ENCODE measurements at places on chromosomes 5 and 9. TPM values are rescaled to one million over a fixed set of nuclear protein-coding genes. Genes with fewer than 3 reads are reported as not detected.

GRCh38 chr5:167661605-167662004 lies 629.8 kb upstream of the WWC1 start:
- no peaks in the 10 kb centered on the region for H3K27me3 ChIP-seq
- H3K4me3 ChIP-seq, result no peak overlapping the region
- H3K36me3 ChIP-seq, result no peaks in the 10 kb centered on the region
- no peaks in the 10 kb centered on the region for H3K4me1 ChIP-seq
- no peak overlapping the region for H3K27ac ChIP-seq
- no peak for DNase-seq

Gene DRD1
- not detected for total RNA-seq

GRCh38 chr5:91006713-91007112 lies 376.4 kb downstream of the ARRDC3 start:
- H3K27ac ChIP-seq, result no peak overlapping the region
- no peak for DNase-seq
- no peaks in the 10 kb centered on the region for H3K27me3 ChIP-seq
- no peak overlapping the region for H3K4me3 ChIP-seq

DNA sequence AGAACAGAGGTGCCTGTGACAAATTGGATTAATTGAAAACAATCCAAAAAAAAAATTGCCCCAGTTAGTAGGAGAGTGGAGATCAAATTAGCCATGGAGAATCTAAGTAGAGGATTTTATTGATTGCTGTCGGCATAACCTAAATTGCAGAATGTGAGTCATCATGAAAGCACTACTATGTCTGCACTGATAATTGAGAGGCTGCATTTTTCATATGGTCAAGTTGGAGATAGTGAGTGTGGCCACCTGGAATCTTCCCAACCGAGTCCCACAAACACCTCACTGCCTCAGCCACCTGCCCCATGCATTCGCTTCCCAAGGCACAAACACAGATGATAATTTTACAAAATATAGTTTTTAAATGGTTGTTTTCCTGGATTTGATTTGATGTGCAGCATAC lies 123.7 kb downstream of the NTRK2 start:
- no peak overlapping the region for H3K4me3 ChIP-seq
- H3K36me3 ChIP-seq, result no peaks in the 10 kb centered on the region
- no peak for DNase-seq
- no peaks in the 10 kb centered on the region for H3K4me1 ChIP-seq
- no peak overlapping the region for H3K27ac ChIP-seq

Gene GRM6
- total RNA-seq, result not detected

- no peak for DNase-seq
- H3K36me3 ChIP-seq, result no peaks in the 10 kb centered on the region
- H3K4me3 ChIP-seq, result no peak overlapping the region
Measured at GRCh38 chr5:54446379-54446732, 9.1 kb upstream of the HSPB3 start.

DNA sequence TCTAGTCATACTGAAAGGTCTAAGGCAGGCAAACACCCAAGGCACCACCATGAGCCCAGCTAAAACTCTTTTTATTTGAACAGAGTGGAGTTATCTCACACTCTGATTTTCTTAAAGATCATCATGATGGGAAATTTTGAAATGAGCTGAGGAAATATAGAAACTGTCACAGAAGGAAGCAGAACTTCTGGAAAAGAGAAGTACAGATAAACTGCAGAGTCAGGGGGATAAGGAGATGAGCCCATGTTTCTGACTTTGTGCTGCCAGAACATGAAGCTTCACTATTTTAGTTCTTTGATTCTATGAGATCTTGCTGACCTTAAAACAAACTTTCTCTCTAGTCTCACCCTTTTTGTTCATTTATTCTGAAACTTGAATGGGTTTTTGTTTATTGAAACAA lies 406.5 kb upstream of the EDIL3 start:
- no peaks in the 10 kb centered on the region for H3K36me3 ChIP-seq
- no peak for DNase-seq
- H3K27ac ChIP-seq, result no peak overlapping the region
- H3K27me3 ChIP-seq, result no peaks in the 10 kb centered on the region
- no peak overlapping the region for H3K4me3 ChIP-seq

Gene PKD2L2
- total RNA-seq, result not detected

- no peak overlapping the region for H3K4me3 ChIP-seq
- no peaks in the 10 kb centered on the region for H3K4me1 ChIP-seq
- no peak overlapping the region for H3K27ac ChIP-seq
- H3K36me3 ChIP-seq, result no peaks in the 10 kb centered on the region
- DNase-seq, result no peak
Measured at GRCh38 chr9:116767219-116767618, 80.1 kb downstream of the TRIM32 start.

- no peak overlapping the region for H3K27ac ChIP-seq
- no peaks in the 10 kb centered on the region for H3K4me1 ChIP-seq
- DNase-seq, result no peak
Measured at GRCh38 chr9:134591573-134591981, 50.0 kb upstream of the COL5A1 start.

Gene C5orf34
- total RNA-seq, result 5.3 TPM

DNA sequence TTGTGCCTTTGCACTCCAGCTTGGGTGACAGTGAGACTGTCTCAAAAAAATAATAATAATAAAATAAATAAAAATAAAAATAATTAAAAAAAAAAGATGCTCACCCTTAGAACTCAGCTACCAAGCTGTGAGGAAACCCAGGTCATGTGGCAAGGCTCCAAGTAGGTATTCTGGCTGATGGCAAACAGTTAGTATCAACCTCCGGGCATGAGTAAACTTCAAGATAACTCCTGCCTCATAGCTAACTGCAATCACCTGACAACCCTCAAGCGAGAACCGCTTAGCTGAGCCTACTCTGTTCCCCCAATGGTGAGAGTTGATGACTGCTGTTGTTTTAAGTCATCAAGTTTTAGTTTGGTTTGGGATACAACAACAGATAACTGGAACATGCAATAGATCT lies 6.1 kb upstream of the SLC44A1 start:
- H3K4me3 ChIP-seq, result no peak overlapping the region
- no peaks in the 10 kb centered on the region for H3K36me3 ChIP-seq
- H3K4me1 ChIP-seq, result peaks cover 9% of the 10 kb centered on the region
- peaks cover 43% of the 10 kb centered on the region for H3K27me3 ChIP-seq

GRCh38 chr5:111422245-111422644 lies 90.1 kb downstream of the STARD4 start:
- H3K27ac ChIP-seq, result no peak overlapping the region
- no peaks in the 10 kb centered on the region for H3K27me3 ChIP-seq
- peaks cover 15% of the 10 kb centered on the region for H3K36me3 ChIP-seq
- DNase-seq, result no peak
- no peaks in the 10 kb centered on the region for H3K4me1 ChIP-seq
- H3K4me3 ChIP-seq, result no peak overlapping the region

Gene CLIC3
- not detected for total RNA-seq

- H3K4me1 ChIP-seq, result no peaks in the 10 kb centered on the region
- H3K27ac ChIP-seq, result no peak overlapping the region
- no peak overlapping the region for H3K4me3 ChIP-seq
- H3K36me3 ChIP-seq, result no peaks in the 10 kb centered on the region
Measured at GRCh38 chr9:122133263-122133983, 26.2 kb downstream of the NDUFA8 start.

GRCh38 chr5:126354858-126355731 lies 68.1 kb upstream of the GRAMD2B start:
- no peak overlapping the region for H3K4me3 ChIP-seq
- H3K36me3 ChIP-seq, result no peaks in the 10 kb centered on the region
- peaks cover 6% of the 10 kb centered on the region for H3K4me1 ChIP-seq

Gene TPRN
- 17.2 TPM for total RNA-seq

Gene OR1Q1
- not detected for total RNA-seq

- no peak overlapping the region for H3K27ac ChIP-seq
- no peaks in the 10 kb centered on the region for H3K4me1 ChIP-seq
- H3K4me3 ChIP-seq, result no peak overlapping the region
- no peak for DNase-seq
- H3K36me3 ChIP-seq, result no peaks in the 10 kb centered on the region
- H3K27me3 ChIP-seq, result peaks cover 8% of the 10 kb centered on the region
Measured at GRCh38 chr5:172492097-172492840, 37.9 kb upstream of the SH3PXD2B start.

Gene CD72
- 8.3 TPM for total RNA-seq

Gene NMUR2
- total RNA-seq, result not detected

GRCh38 chr9:5586391-5586802 lies 42.5 kb upstream of the RIC1 start:
- peaks cover 64% of the 10 kb centered on the region for H3K4me1 ChIP-seq
- H3K36me3 ChIP-seq, result peaks cover 3% of the 10 kb centered on the region
- peak overlapping the region; percentile 95 for H3K27ac ChIP-seq
- H3K27me3 ChIP-seq, result no peaks in the 10 kb centered on the region
- peak overlapping the region; percentile 35 for H3K4me3 ChIP-seq
- peak; percentile 26 for DNase-seq

Gene CCDC192
- not detected for total RNA-seq

Data from activated T-helper 1 cell treated with anti-CD3 and anti-CD28 coated beads, Interleukin-12 subunit alpha, Interleukin-12 subunit beta, Interleukin-2, Interleukin-4 antibody, amounts not matched to agents 30 ng/mL and 10 ng/mL and 1 ng/mL, durations not matched to agents 14 hours and 24 hours and 36 hours (primary cell).